ENCODE measurements at places on chromosomes 5 and 9.
A peak's percentile ranks its signal among the peaks of the same experiment; 100 is the strongest.

- peak; percentile 7 for DNase-seq
Measured at GRCh38 chr9:88829276-88829675, 162.0 kb upstream of the S1PR3 start.

GRCh38 chr9:73143711-73144328, 7.8 kb upstream of the ANXA1 start:
- DNase-seq = no peak

DNA sequence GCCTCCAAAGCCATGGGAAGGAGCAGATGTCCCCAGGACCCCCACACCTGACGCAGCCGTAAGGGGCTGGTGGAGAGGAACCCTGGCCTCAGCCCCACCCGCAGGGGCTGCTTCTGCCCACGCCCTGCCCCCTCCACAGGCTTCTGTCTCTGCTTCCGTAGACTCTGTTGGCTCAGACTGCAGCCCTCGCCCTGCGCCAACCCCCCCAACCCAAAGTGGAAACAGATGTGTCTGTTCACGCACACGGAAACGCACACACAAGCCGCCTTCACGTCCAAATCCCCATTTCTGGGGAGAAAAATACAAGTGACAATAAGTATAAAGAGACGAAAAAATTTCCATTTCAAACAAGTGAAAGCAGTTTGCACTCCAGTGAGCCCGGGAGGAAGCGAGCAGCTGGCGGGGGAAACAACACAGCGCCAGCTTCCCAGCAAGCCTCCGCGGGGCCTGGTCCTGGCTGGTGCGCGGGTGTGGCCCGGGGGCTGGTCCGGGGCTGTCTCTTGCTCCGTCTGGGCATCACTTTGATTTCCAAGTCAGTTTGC, 32.6 kb upstream of the RXRA start:
- no peak for DNase-seq

GRCh38 chr5:125786021-125786420, 637.2 kb upstream of the GRAMD2B start:
- no peak for DNase-seq

- DNase-seq = no peak
Measured at GRCh38 chr9:3696368-3696767, 170.6 kb upstream of the RFX3 start.

- no peak for DNase-seq
Measured at GRCh38 chr9:110538647-110539041, 40.9 kb downstream of the SVEP1 start.
